EL (cell line): ENCODE measurements at places on chromosomes 16 and 17.

DNA sequence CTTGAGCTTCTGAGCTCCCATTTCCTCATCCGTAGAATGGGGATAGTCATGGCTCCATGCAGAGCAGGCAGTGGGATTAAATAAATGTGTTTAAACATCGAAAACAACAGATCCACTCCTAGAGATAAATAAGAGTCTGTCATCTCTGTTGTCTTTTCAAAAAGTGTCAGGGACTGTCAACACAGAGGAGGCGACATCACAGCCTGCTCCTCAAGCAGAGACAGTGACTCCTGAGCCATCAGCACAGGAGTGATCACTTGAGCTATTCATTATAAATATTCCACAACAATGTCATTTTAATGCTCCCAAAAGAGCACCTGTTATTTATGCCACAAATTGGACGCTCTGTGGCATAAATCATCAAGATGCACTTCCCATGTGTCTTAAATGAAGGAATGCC, 605.6 kb upstream of the CDH5 start:
- DNase-seq = no peak

GRCh38 chr16:49964973-49965372, 60.1 kb upstream of the CNEP1R1 start:
- no peak for DNase-seq

GRCh38 chr16:62829607-62830006, 793.4 kb upstream of the CDH8 start:
- DNase-seq = no peak

- DNase-seq = no peak
These were observed 129 bp downstream of the IRX5 start for GRCh38 chr16:54930869-54931119.

DNA sequence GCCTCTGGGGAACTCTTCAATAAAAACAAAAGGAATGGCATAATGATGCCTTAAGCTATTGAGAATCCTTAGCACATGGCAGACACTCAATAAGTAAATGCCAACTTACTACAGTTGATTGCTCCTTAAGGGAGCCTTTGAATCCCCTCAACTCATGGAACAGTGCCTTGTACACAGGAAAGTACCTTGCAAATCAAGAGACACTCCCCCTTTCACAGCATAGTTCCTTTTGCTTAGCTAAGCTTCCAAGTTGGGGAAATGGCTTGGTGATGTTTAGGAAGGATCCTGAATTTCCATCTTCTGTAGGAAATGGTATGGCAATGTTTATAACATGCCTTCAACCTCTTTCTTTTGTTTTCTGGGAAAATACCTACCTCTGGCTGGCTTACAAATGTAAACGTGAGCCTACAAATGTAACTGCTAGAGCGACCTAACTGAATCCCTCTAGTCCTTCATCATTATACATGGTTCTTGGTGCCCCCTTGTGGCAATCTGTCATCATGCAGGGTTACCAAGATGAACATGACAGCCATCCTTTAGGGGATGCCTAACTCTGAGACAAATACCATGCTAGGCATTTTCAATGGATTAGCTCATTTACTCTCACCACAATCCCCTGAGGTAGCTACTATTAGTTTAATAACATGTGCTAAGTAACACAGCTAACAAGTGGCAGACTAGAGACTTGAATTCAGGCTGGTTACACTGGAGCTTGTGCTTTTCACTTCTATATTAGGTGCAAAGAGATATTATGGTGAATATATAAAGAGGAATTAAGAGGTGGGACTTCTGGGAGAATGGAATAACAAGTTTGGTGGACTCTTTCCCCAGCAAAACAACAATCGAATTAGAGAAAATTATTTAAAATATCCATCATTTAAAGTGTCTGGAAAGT, 65.0 kb downstream of the MMD start:
- DNase-seq = peak; percentile 70

DNA sequence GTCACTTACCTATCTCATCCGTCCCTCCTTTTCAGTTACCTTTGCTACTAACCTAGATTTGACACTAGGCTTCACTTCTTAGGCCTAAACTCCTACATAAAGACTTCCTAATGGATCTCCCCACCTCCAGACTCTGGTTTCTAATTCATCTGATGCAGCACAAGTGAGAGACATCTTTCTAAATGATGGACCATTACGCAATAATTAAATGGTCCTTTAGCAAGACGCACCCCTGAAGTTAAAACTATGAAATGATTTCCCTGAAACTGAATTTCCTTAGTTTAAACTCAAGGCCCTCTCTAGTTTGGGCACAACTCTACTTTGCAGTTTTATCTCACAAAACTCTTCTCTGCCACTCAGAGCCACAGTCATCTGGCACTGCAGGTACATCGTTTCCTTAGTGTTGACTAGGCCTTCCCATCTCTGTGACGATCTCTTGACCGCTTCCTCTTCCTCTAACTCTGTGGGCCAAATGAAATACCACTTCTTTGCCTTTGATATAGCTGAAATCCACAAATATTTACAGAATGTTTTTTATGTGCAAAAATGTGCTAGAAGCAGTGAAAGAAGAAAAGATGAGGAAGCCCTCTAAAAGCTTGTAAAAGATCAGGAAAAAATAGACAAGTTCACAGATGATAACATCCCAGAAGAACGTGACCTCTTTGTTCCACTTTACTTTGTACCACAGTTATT, 3.3 kb downstream of the SYNRG start:
- DNase-seq = peak; percentile 83

- DNase-seq = no peak
These were observed 70.2 kb downstream of the SNX11 start for GRCh38 chr17:48177816-48178215.
